Activated CD8-positive, alpha-beta memory T cell treated with anti-CD3 and anti-CD28 coated beads, Interleukin-2, amount 10 ng/mL, durations not matched to agents 7 days and 5 days (primary cell): ENCODE measurements at places on chromosomes 1 and 21. TPM values are rescaled to one million over a fixed set of nuclear protein-coding genes. Genes with fewer than 3 reads are reported as not detected.

KRTAP21-2 gene
- total RNA-seq, result not detected

ELF3 gene
- 0.16 TPM for total RNA-seq

GBP6 gene
- total RNA-seq, result 0.19 TPM

TRIM58 gene
- total RNA-seq, result 0.45 TPM

NCMAP gene
- not detected for total RNA-seq

SAMD11 gene
- total RNA-seq, result 0.61 TPM
